ENCODE measurements at places on chromosomes 12 and 14.

DNA sequence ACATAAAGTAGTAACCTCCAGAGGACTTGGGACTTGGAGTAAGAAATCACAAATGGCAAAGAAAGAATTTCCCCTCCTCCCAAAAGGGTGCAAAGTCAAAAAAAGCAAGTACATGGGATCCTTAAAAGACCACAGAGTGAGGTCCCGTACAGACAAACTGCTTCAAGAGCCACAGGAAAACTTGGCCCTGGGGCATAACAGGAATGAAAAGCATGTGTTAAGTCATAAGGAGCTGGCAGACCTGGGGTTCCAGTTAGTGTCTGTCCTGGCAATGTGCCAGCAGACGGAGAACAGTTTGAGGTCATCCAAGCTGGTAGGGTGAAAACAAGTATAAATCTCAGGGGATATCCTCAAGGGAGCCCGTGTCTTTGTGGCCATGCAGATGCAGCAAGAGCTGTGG, 73.2 kb downstream of the HSD17B6 start:
- DNase-seq = no peak

DNA sequence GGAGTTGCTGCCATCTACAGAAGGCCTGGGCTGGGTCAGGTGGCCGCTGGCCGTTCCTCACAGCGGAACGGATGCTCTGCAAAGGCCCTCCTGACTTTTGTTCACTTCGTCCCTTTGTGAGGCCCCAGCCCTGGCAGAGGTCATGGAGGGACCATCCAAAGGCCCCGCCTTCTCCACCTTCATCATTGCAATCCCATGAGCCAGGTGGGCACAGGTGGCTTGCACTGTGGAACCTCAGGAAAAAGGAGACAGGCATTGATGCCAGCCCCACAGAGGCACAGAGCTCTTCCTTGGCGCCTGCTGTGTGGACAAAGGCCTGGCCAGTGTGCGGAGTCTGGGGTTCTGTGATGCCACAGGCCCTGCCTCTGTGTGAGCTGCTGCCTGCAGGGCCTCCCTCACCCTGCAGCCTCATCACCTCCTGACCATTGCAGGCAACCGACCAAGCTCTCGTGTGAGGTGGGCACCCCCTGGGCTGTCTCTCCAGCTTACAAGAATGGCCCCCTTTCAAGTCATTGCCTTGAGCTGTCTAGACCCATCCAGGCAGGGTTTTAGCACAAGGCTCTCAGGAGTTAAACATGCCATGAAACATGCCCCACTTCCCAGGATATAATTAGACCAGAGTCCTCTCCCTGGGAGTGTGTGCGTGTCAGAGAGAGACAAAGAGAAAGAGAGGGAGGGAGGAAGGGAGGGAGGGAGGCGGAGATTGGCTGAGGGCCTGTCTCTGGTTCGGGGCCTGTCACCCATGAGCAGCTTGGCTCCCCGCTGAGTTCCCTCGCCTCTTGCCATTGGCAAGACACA, 19.3 kb downstream of the NFKBIA start:
- DNase-seq = no peak

DNA sequence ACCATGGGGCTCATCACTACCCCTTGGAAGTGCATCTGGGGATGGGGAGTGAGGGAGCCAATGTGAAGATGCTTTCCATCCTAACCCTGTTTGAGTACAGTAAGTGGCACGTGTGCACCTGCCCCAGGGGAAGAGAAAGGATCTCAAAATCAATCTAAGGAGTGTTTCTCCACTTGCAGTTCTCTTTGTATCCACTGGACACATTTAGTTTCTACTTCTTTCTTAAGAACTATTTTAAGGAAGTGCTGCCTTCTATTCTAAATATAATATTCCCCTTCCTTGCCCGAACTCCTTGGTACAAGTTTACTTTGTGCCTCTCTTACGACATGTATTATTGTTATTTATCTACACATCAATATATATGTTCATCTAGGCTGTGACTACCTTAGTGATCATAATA, 73.8 kb downstream of the TTC6 start:
- no peak for DNase-seq

DNA sequence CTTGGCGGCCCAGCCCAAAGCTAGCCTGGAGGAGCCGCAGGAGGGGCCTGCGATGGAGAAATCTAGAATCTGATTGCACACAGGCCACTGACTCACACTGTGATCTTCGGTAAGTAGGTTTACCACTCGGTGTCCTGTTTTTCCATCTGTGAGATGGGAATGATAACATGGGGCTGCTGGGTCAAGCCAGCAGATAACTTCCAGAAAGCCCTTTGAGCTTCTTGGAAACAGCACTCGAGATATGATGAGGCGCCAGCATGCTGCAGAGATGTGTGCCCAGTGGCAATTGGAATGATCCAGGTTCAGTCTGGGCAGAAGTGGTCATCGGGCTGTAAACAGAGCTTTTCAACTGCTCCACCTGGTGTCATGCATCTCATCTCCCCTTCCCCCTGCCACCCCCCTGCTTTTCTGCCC, 771.3 kb upstream of the TBX3 start:
- no peak for DNase-seq

GRCh38 chr12:55049676-55050075, 29.9 kb downstream of the NEUROD4 start:
- DNase-seq = no peak

DNA sequence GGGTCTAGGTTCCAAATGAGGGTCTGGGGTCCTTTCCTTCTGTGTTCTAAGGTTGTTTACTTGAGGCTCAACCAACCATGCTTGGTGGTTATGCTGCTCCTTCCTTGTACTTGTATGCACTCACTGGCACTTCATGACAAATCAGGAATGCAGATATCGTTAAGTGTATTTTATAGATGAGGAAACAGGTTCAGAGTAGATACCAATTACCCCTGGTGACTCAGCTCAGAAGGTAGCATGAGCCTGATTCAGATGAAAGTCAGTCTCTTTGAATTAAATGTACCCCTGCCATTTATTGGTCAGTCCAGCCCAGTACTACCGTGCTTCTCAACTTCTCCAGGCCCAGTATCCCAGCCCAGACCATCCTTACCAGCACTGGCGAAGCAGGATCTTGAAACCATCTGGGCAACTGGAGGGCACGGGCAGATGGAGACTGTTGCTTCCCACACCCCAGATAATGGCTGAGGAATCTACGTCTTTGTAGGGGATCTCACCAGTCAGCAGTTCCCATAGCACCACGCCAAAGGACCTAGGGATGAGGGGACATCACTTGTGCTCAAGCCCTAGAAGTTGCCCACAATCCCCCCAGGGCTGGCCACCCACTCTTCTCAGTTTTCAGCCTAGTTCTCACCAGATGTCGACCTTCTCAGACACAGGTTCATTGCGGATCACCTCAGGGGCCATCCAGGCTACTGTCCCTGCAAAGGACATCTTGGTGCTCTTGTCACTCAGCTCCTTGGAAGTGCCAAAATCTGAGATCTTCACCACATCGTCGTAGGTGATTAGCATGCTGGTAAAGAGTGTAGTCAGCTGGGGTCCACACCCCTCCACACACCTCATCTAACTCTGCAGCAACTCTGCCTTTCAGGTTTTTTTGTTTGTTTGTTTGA, 14.3 kb downstream of the MAP3K12 start:
- no peak for DNase-seq

- no peak for DNase-seq
Observed at GRCh38 chr14:92383805-92384204, 60.8 kb downstream of the SLC24A4 start.

DNA sequence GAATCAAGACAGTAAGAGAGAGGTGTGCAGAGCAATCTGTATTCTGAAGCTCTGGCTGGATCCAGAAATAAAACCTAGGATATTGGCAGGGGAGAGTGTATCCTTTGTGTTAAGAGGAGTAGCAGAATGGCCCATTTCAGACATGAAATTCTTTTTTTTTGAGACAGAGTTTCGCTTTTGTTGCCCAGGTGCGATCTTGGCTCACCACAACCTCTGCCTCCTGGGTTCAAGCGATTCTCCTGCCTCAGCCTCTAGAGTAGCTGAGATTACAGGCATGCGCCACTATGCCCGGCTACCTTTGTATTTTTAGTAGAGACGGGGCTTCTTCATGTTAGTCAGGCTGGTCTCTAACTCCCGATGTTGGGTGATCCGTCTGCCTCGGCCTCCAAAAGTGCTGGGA, 6.1 kb upstream of the SRGAP1 start:
- DNase-seq = no peak

DNA sequence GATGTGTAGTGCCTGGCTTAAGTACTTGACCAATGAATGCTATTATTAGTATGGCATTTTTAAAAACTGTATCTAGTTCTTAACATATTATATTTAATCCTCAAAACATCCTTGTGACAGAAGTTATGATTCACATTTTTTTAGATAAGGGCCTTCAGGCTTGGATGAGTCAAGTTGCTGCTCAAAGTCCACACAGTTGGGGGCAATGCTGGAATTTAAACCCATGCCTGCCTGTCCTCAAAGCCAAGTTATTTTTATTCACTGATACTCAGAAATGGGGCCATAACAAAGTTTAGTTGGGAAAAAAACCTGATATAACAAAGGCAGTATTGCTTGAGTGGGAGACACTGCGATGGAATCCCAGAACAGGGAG, 50.6 kb downstream of the RFX4 start:
- no peak for DNase-seq
